ENCODE measurements at places on chromosomes 7 and 10.

DNA sequence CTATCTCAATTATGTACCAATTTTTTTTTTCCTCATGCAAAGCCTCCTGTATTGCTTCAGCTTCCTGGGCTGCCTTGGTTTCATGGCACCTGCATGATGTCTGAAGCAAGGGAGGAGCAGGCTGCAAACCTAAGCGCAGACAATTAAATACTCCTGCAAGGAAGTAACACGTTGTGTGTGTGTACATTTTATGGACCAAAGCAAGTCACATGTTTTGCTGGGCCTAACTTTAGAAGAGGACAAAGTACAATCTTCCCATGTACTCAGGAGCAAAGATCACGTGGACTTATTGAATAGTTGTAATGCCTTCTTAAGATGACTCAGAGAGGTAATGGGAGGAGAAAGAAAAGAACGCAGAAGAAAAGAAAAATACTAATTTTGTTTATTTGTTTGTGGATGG lies 944.0 kb upstream of the C7orf33 start:
- no peak for DNase-seq

DNA sequence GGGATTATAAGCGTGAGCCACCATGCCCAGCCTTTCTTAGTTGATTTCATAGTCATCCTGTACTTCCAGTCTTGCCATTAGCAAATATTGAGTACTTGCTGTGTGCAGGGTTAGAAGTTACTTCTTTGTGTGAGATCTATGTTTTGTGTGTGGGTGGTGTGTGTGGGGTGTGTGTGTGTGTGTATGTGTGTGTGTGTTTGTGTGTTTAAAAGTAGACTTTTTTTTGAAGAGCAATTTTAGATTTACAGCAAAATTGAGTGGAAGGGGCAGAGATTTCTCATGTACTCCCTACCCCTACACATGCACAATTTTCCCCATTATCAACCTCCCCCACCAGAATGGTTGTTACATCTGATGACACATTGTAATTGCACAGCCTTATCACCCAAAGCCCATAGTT lies 48.2 kb downstream of the KAT6B start:
- DNase-seq, result no peak

DNA sequence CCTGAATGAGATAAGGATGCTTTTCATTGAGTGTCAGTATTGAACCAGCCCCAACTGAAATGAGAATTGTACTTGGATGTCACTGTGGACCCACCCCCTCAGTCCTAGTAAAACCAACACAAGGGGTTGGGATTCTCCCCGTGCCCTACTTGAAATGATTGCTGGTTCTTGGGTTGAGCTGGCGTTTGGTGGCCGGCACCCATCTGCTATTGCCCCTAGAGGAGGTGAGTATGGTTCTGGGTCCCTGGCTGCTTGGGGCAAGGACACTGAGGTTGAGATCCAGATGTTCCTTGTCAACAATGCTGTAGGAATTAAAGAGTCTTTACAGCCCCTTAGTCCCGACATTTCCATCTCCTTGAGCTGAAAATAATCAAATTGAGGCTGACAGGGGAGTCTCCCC lies 170.0 kb upstream of the ZNF32 start:
- DNase-seq, result no peak

GRCh38 chr10:124614003-124614659 lies 130.0 kb downstream of the FAM53B start:
- no peak for DNase-seq

- DNase-seq, result no peak
Measured at GRCh38 chr10:99393036-99393435, 37.4 kb downstream of the GOT1 start.

GRCh38 chr10:117804470-117805011 lies 242.2 kb downstream of the RAB11FIP2 start:
- no peak for DNase-seq

DNA sequence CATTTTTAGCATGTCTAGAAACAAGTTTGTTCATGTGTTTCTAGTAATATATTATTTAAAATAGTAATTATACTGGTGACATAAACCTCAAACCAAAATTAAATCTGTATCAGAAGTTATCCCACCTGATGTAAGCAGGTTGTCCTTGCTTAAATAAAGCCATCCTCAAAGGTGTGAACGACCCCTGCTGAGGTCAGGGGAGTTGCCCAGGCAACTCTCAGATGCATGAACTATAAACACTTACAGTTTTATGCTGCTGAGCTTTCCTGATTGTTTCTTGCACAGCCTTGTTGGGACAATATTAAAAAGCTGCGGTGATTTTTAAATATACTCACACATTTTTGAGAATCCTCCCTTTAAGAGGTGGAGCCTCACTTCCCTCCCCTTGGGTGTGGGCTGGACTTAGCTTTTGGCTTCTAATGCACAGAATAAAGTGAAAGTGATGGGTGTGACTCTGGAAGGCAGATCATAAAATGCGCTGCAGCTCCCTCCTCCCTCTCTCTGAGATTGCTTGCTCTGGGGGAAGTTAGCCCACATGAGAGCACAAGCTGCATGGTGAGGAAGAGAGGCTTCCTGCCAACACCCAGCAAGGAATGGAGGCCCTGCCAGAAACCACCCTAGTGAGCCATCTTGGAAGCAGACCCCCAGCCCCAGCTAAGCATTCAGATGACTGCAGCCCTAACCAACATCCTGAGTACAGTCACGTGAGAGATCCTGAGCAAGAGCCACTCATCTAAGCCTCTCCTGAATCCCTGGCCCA lies 152.7 kb downstream of the SKIDA1 start:
- DNase-seq, result peak; percentile 72

- no peak for DNase-seq
Measured at GRCh38 chr10:72738486-72738885, 46.5 kb downstream of the MCU start.

GRCh38 chr7:22872096-22872807 lies 49.6 kb upstream of the TOMM7 start:
- DNase-seq, result no peak

- no peak for DNase-seq
Measured at GRCh38 chr10:23021430-23021829, 73.9 kb upstream of the MSRB2 start.

DNA sequence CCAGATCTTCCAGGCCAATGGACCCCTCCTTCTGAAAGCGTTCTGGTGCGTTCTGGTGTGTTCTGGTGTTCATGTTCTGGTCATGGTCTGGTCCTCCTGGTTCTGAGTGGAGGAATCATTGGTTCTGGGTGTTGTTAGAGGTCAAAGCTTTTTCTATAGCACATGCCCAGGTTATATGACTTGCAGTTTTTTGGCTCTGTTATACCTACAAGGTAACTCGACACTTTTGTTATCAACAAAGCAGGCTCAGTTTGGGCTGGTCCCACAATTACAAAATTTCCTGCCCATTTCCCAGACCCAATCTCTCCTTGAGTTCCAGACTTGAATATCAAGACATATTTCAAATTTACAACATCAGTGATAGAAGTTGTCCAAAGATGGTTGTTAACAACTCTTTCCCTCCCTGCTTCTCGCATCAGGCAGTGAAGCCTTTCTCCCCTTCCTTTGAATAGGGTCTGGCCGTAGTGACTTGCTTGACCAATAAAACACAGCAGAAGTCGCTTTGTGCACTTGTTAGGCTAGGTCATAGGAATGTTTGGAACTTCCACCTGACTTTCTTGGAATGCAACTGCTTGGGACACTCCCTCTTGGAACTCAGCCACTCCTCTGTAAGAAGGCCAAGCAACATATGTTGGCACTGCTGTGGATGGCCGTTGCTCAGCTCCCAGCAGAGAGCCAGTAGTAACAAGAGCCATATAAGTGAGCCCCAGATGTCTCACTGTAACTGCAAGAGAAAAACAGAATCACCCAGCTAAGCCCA lies 83.1 kb upstream of the STEAP1B start:
- DNase-seq, result no peak

DNA sequence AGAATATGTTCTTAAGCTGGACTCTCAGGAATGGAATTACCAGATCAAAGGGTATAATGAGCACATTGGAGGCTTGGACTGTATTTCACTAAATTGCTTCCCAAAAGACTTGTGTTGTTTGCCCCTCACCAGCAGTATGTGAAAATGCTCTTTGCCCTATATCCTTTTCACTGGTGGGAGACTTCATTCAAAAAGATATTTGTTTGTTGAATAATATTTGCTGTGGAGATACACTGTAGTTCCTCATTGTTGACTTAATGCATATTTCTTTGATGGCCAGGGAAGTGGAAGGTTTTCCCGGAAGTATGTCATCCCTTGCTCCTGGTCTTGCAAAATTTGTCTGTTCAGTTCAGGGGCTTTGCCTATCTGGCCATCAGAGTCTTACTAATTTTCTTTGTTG lies 19.4 kb downstream of the GSTO2 start:
- DNase-seq, result no peak

- DNase-seq, result no peak
Measured at GRCh38 chr7:36604806-36605205, 119.5 kb downstream of the AOAH start.

DNA sequence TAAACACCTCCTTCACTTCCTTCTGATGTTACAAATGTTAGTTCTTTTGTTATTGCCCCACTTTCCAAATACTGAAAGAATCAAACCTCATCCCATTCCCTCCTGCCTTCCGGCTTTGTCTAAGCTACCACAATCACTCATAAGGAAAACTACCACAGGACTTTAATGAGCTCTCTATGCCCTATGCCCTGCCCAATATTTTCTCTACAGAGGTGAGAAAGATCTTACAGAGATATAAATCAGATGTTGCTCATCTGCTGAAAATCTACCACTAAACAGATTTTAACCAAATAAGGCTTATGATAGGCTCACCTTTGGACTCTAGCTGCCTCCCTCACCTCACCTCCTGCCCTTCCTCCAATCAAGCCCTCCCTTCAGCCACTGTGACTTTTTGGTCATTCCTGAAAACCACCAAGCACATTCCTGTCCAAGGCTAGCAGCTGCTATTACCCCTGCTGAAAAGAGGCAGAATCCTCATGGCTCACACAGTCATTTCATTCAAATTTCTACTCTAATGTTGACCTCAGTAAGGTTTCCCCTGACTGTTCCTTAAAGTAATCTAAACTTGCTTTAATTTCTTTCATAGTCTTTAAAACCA lies 7.7 kb downstream of the ZNF33B start:
- no peak for DNase-seq

DNA sequence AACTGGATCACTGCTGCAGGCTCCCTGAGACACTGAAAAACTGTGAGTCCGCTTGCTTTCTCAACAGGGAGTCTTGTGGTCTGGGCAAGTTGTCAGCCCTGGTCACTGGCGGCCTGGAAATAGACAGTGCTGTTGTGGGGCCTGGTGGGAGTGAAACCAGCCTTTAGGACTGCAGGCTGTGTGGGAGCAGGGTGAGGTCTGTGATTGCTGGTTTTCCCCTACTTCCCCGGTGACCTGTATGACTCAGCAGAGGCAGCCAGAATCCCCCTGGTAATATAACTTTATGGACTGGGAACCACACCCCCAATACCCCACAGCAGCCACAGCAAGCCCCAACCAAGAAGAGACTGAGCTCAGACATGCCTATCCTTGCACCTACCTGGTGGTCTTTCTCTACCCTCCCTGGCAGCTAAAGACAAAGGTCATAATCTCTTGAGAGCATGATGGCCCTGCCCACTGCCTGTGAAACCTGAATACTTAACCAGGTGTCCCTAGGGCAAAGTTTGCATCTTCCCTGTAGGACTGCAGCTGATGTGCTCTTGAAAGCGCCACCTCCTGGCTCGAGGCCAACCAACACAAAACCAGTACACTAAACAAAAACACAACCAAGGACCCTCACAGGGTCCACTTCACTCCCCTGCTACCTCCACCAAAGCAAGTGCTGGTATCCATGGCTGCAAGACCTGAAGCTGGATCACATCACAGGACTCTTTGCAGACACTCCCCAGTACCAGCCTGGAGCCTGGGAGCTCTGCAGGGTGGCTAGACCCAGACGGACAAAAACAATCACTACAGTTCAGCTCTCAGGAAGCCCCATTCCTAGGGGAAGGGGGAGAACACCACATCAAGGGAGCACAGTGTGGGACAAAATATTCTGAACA lies 7.2 kb upstream of the ADAM22 start:
- peak; percentile 65 for DNase-seq

DNA sequence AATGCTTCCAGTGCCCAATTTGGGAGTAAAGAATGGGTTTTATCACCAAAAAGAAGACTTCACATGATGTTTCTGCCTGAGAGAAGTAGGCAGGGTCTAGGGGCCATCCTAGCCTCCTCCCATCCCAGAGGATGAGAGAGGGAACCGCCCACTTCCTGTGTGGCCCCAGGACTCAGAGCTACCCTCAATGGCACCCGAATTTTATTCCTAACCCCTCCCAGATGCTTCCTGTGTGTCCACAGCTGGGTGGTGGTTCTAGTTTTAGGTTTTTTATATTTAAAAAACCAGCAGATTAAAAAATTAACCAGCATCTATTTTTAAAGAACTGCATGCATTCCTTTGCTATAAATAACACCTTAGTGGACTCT lies 583.5 kb downstream of the PTPRN2 start:
- DNase-seq, result no peak

DNA sequence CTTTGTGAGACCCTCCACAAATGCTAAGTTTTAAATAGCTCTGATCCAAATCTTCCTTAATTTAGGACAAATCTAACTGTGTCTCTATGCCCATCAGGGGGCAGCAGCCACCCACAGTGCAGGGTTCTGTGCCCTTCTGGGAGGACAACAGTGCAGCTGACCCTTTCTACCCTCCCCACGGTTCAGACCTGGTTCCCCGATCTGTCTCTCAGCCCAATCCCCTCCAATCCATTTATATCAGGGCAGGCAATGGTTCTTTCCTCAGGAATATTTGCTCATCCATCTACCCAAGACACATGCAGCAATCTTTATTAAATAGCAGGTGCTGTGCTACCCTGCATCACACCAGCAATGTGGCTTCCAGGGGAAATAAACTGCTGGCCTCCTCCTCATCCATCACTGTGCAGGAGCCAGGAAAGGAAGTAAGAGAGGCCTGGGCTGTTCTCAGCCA lies 4.0 kb upstream of the RBM28 start:
- DNase-seq, result peak; percentile 68

GRCh38 chr7:30080818-30081217 lies 52.6 kb downstream of the PLEKHA8 start:
- no peak for DNase-seq

DNA sequence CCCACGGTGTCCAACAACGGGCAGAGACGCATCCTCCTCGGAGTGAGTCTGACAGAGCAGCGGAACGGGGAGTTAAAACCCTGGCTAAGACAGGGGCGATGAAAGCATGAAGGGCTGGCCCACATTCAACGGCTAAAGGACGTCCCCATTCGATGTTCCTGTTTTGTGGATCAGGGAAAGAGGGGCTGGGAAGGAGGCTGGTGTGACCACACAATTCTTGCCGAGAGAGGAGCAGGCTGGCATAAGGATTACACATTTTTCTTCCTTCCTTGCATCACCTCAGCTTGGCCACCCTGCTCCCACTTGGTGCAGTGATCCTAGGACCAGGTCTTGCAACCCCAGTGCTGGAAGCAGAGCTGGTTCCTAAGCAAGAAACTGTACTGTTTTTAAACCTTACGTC lies 67.7 kb downstream of the GNA12 start:
- DNase-seq, result peak; percentile 56

- no peak for DNase-seq
Measured at GRCh38 chr7:79489371-79489770, 35.9 kb upstream of the MAGI2 start.

- DNase-seq, result no peak
Measured at GRCh38 chr10:86415116-86415515, 48.5 kb upstream of the GRID1 start.

- DNase-seq, result no peak
Measured at GRCh38 chr7:17745610-17746009, 194.7 kb downstream of the SNX13 start.

Measured in inflammatory macrophage (primary cell).